ENCODE measurements at places on chromosomes 3 and 15.

GRCh38 chr15:57343048-57343447 lies 33.3 kb upstream of the CGNL1 start:
- DNase-seq: no peak

GRCh38 chr3:159008401-159008800 lies 206.5 kb downstream of the MFSD1 start:
- no peak for DNase-seq

DNA sequence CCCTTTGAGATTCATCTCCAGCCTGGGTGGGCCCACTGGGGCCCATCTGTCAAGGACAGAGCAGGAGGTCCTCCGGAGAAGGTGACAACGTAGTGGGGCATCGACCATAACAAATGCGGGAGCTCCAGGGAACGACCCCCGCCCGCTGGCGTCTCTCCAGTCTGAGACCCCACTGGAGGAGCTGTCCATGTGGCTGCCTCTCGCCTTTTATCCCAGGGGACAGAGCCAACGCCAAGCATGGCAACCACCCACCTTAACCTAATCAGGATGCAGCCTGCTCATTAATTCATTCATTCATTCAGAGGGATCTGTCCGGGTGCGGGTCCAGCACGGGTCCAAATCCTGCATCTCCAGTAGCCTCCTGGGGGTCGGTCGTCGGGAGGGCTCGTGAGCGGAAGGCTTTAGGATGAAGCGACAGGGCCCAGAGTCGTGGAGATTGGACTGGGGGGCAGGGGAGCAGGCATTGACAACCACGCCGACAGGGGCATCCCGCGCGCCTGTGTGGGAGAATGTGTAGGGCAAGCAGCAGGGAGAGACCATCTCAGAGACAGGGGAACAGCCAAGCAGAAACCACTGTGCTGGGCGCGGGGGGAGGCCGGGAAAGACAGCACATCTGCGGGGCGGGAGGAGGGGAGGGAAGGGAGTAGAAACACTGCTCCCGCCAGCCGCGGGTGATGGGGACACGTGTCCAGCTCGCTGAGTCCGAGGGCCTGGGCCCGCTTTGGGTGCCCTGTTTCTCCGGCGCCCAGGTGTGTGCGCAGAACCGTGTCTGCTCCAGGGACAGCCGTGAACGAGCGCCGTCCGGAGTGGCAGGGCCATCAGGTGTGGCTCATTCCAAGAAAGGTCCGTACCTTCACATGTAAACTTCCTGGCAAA lies 1.9 kb downstream of the PIGZ start:
- no peak for DNase-seq

DNA sequence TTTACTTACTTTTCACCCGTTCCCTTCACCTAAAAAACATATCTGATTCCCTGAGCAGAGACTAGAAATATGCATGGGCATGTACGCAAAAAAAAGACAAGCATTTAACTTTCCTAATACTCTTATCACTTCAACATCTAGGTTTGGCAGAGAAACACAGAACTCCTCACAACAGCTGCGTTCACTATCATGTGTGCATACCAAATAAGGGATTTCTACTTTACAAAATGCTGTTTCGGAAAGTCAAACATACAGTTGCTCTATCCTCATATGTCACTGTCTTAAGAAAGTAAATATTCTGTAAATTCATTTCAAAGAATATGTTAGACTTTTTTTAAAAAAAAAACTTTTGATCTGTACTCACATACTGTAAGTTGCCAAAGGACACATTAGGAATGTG lies 65.1 kb upstream of the CBLB start:
- no peak for DNase-seq

DNA sequence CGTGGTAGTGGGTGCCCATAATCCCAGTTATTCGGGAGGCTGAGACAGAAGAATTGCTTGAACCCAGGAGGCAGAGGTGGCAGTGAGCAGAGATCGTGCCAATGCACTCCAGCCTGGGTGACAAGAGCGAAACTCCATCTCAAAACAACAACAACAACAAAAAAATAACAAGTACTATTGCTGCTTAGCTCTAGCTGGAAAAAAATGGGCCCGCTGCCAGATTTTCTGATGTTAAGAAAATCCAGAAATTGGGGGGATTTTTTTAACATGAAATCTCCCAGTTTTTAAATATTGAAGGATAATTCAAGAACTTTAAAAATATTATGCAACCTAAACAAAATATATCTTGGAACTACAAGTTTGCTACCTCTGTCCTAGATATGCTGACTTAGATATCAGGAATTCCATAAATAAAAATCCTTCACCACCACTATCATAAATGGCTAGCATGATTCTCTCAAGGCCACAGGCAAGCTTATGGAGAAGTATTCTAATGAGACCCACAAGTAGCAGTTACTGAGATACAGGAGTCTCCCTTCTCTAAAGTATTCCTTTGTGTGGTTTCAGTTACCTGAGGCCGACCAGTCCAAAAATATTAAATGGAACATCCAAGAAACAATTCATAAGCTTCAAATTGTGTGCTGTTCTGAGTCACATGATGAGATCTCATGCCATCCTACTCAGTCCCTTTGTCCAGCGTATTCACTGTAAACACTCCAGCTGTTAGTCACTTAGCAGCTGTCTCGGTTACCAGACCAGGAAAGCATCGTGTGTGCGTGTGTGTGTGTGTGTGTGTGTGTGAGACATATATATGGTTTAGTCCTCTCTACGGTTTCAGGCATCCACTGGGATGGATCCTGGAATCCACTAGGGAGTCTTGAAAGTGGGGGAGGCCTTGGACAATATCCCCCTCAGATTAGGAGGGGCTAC lies 277.2 kb downstream of the TBL1XR1 start:
- DNase-seq: no peak
